Fibroblast of upper back skin (primary cell): ENCODE measurements at places on chromosomes 13 and 19.

DNA sequence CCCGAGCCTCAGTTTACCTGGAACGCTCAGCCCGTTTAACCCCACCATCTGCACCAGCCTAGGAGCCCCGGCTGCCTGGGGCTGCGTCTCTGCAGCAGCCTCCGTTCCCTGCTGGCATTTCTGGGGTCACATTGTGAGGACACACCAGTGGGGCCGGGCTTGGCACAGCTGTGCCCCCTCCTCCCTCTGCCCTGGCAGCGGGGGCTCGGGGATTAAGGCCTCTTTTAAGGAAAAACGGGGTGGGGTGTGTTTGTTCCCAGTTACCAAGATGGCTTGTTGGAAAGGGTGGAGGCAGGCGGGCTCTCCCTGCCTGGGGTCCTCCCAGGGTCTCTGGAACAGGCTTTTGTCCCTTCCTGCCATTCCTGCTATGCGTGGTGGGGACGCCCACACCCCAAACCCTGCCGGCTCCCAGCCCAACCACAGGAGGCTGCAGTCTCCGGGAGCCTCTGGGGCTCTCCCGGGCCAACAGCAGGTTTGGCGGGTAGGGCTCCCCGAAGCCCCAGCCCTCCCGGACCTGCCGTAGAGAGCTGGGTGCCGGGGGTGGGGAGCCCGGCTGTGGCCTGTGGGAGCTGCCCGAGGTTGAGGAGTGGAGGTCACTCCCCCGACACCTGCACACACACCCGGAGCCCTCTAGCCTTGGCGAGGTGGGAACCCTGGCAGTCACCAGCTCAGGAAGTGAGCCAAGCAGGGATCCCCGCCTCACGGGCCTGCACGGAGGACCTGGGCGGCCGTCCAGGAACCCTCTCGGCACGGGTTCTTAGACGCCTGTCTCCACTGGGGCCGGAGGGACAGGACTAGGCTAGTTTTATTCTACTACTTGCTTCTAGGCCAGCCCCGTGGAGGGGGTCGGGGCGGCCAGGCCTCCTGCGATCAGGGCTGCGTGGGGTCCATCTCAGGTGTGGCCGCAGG lies 36.9 kb downstream of the GADD45B start:
- no peak for DNase-seq

DNA sequence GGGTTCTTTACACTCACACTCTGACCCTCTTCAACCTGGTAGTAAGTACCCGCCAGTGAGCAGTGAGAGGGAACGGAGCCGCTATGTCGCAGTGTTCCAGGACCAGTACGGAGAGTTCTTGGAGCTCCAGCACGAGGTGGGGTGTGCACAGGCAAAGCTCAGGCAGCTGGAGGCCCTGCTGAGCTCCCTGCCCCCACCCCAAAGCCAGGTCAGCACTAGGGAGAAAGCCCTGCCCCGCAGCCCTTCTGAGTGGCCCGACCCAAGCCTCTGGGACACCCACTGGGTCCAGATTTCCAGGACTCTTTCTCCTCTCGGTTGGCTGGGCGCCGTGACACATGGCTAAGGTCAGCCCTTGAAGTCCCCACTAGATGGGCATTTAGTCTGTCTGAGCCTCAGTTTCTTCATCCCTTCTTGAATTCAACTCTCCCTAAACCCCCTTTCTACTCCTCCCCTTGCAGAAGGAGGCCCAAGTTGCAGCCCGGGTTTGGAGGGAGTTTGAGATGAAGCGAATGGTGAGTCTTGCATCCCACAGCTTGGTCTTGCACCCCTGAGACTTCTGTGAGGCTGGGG lies 1.9 kb downstream of the OCEL1 start:
- DNase-seq, result no peak

- no peak for DNase-seq
Observed at GRCh38 chr19:33161201-33161600, 29.3 kb downstream of the WDR88 start.

- peak; percentile 26 for DNase-seq
Observed at GRCh38 chr13:36979361-36980050, 19.6 kb downstream of the ALG5 start.

DNA sequence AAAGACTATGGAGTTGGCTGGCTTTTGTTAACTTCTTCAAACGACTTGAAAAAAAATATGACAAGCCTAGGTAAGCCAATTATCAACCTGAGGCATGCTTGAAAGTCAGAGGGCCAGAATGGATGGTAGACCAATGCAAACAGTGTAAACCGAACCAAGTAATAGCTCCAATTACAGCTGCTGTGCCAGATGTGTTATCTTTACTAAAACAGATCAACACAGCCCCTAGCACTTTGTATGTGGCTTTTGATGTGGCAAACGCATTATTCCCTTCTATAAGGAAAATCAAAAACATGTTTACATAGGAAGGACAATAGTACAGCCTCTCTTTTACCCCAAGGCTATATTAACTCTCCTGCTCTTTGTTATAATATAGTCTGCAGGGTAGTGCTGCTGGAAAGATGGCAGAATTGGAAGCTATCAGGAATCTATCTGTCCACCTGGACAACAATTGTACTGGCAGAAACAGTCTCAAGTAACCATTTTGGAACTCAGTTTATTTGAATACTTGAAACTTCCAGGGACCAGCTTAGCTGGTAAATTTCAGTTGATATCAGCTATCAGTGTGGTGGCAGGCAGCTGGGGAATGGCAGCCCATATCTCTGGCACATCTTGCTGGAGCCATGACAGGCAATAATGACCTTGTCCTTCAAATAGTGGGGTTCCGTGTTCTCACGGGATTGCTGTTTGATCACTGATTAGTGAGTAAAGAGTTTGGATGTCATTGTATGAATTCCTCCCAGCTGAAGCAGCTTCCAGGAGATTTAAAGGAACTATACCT lies 144.4 kb upstream of the WASF3 start:
- no peak for DNase-seq

GRCh38 chr13:69556540-69557196 lies 551.0 kb upstream of the ATXN8OS start:
- no peak for DNase-seq

DNA sequence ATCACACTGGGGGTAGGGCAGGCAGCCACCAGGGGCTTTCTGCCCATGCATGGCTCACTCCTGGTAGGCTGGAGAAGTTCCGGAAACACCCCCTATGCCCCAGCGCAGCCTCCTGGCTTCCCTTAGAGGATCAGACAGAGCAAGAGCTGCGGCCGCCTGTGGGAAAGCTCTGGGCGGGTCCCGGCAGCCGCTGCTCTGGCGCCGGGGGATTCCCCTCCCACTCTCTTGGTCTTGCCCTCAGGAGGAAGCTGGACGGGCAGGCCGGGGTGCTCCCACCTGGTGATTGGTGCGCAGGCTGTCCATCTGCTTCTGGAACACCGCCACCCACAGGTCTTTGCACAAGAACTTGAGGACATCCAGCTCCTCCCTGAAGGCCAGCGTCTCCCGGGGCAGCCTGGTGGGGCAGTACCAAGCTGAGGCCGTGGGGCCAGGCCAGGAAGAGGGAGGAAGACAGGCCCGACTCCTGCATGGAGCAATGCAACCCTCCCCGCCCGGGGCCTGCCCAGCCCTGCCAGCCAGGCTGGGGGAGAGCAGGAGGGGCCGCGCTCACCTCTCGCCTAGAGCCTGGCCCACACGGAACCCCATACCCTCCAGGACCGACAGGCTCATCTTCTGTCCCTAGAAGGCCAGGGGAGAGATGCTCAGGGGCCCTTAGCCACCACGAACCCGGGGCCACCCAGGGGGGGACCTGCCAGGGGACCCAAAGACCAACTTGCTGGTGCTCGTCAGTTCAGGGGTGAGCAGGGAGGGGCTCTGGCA lies 4.0 kb upstream of the NKPD1 start:
- DNase-seq, result peak; percentile 35

DNA sequence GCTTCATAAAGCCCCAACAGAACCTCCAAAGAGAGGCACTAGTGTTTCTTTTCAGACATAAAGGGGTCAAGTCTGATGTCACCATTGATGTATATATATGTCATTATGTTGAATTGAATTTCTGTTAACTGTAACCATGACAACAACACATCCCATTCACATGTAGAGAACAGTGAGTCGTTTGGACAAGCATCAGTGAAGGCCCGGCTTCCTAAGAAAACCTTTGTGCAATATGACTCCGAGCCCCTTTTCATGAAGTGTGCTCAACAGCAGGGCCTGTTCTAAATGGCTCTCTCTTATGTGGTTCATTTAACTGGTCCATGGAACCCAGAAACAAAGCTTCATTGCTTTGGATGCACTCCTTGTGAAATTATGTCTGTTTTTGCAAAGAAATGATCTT lies 67.2 kb upstream of the UBL3 start:
- peak; percentile 14 for DNase-seq

DNA sequence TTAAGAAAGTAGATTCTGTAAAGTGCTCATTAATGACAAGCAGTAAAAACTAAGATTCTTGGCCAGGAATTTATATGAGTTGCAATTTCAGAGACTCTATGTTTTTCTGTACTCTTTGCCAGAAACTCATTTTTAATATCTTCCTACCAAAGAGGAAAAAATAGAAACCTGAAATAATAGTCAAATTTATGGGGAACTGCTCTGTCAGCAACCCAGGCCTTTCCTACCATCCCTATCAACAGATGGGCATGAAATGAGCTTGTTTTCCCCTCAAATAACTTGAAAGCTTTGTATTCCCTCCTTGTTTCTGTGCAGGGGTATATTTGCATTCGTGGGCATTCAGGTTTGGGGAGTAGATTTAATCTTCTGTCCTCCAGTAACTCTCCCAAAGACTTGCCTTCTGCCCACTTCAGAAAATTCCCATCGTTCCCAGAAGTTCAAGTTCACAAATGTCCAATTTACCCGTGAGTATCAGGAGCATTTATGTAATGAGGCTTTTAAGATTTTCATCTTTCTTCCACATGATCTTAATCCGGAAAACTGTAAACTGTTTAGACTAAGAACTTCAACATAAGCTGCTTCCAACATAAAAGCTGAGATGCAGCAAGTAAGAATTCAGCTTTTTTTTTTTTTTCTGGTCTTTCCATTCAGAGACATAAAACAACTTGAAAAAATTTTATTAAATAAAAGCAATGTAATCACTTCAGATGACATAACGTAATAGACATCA lies 363.1 kb downstream of the EFNB2 start:
- no peak for DNase-seq

- no peak for DNase-seq
Observed at GRCh38 chr13:97686594-97686993, 252.6 kb downstream of the RAP2A start.

- DNase-seq, result no peak
Observed at GRCh38 chr13:43766725-43767124, 20.0 kb downstream of the ENOX1 start.

GRCh38 chr13:23159205-23159759 lies 21.5 kb upstream of the SGCG start:
- peak; percentile 51 for DNase-seq

- DNase-seq, result no peak
Observed at GRCh38 chr13:19093369-19093768, 88.3 kb downstream of the TUBA3C start.

- DNase-seq, result no peak
Observed at GRCh38 chr19:39157275-39157996, 31.9 kb downstream of the PAK4 start.

DNA sequence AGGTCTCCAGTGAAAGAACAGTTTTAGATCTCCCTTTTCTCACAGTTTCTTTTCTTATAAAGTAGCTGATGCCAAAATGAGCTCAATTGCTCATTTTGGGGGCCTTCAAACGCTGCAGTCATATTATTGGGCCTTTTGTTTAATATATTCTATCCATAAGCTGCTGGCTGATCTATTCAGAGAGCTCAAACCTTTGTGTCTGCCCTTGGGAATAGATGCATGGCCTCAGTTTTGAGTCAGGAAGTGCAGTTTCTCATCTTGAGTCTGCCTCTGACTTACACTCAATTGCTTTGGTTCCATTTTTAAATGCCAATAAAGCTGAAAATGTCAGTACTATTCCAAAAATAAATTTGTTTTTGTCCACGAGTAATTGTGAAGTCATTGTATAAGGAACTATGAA lies 468.9 kb downstream of the KLF12 start:
- DNase-seq, result no peak
